Inflammatory macrophage treated with lipopolysaccharide for 1 hour (primary cell): ENCODE measurements at places on chromosomes 3 and 15.

GRCh38 chr3:33149342-33149741 is 35.5 kb downstream of the CRTAP start:
- peak; percentile 74 for DNase-seq

GRCh38 chr15:74326746-74327145 is 40.7 kb downstream of the CYP11A1 start:
- DNase-seq, result no peak

- no peak for DNase-seq
These were observed 19.6 kb downstream of the PARP6 start for GRCh38 chr15:72252663-72253299.

- DNase-seq, result peak; percentile 15
These were observed 10.4 kb downstream of the TSPAN3 start for GRCh38 chr15:77060546-77060945.

DNA sequence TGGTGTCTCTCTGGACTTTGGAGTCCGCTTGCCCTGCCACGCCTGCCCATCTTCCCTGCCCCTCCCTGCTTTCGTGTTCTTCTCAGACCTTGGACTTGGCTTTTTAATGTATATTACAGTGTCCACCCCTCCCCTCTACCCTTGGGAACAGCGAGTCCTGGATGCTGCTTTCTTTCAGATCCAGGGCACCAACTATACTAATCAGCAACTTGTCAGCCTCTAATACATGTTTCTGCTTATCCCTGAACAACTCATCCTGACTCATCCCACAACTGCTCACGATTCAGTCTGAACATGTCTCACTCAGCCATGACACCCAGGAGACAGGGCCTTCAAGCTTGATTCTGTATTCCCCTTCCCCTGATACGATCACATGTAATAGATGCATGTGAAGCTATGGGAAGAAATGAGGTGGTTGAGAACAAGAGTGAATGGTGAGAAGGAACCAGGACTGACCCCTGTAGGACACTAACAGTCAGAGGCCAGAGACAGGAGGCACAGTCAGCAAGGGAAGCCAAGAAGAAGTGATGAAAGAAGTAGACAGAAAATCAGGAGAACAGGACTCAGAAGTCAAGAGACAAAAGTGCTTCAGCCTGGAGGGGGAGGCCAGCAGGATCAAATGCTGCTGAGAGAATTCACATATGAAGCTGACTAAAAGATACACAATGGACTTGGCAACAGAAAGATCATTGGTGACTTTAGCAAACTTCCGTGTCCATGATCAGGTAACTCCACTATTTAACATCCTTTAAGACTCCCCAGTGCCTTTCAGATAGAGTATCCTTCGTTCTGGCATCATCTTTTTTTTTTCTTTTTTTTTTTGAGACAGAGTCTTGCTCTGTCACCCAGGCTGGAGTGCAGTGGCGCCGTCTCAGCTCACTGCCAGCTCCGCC is 35.4 kb downstream of the BCL2L10 start:
- no peak for DNase-seq

GRCh38 chr3:50194128-50194902 is 2.9 kb downstream of the GNAT1 start:
- peak; percentile 1 for DNase-seq

- DNase-seq, result no peak
These were observed 54.5 kb upstream of the GATA2 start for GRCh38 chr3:128547368-128547987.

GRCh38 chr3:112002096-112002971 is 3.6 kb downstream of the TAGLN3 start:
- DNase-seq, result peak; percentile 46

- DNase-seq, result no peak
These were observed 3.6 kb downstream of the TRA2B start for GRCh38 chr3:185934174-185934557.

DNA sequence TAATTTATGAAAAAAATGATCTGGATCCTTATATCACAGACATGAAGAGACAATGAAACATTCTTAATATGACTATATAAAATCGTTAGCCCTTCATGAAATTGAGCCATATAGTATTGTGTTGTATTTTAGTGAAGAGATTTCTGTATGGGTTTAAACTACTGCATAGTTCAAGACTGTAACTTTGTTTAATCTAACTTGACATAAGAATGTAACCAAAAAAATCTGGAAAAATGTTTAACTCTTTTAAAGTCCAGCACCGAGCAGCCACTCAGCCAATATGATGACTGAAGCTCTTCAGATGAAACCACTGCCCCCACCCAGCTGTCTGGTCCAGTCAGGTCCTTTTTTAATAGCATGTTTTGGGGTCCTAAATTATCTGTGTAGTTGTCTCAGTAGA is 4.9 kb downstream of the NANOGP8 start:
- no peak for DNase-seq

GRCh38 chr15:29364426-29365078 is 94.9 kb upstream of the NSMCE3 start:
- no peak for DNase-seq

DNA sequence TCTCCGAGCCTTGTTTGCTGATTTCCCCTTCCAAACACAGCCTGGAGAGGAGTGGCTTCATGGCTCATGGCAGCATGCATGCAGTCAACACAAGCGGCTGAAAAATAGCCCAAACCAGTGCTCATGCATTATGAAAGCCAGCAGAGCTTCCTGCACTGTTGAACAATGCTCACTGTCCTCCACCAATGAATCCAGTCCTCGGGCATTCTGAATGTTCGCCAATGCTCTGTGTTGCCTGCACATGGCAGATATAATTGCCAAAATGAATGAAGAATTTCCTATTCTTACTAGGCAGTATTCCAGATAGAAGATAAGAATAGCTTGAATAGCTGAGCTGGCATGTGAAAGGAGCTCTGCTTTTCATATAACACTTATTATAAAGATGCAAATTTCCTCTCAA is 252.7 kb downstream of the ROBO1 start:
- no peak for DNase-seq

DNA sequence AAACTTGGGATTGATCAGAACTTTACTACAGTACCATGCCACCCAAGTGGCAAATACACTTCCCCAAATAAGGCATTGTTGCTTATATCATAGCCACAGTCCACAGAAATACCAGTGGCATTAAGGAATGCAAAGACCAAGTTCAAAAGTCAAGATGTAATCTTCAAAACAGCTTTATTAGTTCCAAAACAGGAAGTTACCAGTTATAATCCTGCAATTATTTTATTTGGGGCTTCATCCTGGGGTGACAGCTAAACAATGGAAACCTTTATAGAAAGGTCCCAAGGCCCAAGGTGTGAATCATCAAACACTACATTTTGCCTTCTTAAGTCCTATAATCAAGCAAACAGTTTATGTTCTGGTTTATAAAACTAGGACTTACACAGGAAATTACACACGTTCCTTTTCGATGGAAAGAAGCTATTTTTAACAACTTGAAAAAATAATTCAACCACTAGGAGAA is 30.3 kb upstream of the RNF7 start:
- no peak for DNase-seq
